ENCODE measurements at places on chromosomes 3 and 15.

GRCh38 chr15:76939715-76940114 is 8.2 kb downstream of the RCN2 start:
- no peak for DNase-seq

DNA sequence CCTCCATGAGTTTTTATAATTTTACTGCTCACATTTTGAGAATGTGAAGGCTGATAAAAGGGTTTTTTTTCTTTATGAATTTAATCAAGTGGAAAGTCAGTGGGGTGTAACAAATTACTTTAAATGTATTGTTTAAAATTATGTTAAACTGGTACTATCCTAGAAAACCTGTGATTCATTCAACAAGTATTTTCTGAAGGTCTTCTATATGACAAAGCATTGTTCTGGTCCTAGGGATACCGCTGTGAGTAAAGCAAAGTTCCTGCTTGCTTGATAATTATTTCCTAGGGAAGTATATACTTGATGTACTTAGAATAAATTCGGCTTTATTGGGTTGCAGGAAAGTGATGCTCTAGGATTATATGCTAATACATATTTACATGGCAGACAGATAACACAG is 152.8 kb upstream of the GOLGA6L4 start:
- no peak for DNase-seq

DNA sequence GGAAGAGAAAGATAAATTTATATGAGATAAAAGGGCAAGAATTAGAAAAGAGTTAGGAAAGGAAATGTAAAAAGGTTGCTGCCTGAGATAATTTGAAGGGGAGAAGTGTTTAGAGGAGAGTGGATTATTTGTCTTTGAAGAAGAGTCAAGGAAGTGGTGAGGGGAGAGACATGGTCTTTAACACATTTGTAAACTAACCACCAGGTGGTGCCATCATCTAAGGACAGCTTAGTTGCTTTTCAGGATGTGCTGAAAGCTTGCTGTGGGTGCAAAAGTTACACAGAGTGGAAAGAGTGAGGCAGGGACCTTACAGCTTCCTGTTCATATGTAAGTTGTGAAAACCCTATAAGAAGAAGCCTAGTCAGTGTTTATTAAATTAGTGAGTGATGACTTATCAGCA is 114.1 kb upstream of the DNAJC19 start:
- no peak for DNase-seq

- no peak for DNase-seq
Measured at GRCh38 chr15:86595741-86596140, 516.1 kb downstream of the AGBL1 start.

- no peak for DNase-seq
Measured at GRCh38 chr3:40999682-41000081, 199.6 kb upstream of the CTNNB1 start.

DNA sequence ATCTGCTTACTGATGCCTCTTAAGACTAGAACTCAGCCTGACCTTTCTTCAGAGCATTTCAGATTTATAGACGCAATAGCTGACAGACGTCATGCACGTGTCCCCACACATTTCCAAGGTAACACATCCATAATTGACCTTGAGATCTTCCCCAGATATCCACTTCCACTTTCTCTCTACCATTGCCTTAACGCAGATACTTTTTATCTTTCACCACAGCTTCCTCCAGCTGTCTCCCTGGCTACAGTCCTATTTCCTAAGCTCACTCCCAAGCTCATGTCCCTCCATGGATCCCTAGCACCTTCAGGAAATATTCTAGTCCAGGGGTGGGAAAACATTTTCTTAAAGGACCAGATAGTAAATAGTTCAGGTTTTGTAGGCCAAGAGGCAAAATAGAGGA is 173.0 kb upstream of the MITF start:
- no peak for DNase-seq

DNA sequence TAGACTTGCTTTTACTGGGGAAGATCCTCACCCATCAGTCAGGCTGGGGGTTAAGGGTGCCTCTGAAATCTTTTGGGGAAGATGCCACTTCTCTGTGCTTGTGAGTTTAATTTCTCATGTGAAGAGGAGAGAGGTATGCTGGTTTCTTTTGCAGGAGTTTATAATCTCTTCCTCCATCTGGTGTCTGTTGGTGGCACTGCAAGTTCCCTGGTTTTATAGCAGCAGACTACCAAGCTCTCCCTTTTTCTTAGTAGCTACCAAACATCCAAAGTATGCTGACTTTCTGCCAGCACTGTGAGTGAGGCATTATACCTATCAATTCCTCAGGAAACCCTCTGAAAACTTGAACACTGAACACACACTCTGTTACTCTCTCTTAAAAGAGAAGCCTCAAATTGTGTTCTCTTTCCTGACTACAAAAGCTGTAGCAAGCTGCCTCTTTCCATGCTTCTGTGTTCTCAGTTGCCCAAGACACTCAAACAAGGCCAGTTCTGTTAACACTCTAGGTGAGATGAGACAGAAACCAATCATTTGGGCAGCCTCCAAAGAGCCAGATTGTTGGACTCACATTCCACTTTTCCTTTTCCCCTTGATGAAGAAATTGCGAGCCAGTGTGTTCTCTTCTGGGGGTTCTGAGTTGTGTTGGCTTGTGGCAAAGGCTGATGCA is 299.5 kb downstream of the GAP43 start:
- DNase-seq, result no peak

DNA sequence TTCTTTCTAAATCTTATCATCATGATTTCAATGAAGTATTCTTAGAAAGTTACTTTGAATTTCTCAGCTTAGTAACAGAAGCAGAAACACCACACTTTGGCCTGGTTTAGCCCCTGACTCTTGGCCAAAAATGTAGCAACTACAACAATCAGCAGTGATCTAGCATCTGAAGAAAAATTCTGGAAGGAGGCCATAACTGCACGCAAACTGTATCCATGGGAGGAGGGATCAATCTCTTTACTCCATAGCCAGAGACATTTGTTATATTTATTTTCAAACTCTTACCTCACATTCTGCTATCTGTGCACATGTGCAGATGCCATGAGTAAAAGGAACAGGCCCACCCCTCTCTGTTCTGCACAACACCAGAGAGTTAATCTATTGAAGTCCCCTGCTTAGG is 251.0 kb upstream of the P2RY1 start:
- no peak for DNase-seq

DNA sequence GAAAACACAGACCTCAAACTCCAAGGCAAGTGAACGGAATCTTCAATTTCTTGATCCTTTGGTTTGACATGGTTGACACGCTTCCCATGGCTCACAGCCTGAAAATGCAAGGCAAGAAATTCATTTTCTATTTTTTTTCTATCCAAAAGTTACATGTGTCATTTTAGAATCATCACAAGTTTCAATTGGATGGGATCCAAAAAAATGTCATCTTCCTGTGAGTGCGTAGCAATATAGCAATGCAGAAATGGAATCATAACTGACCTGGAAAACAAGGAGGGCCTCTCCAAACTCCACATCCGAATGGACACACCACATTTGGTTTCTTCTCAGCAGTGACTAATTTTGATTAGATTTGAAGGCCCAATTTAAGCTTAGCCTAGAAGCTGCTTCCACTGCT is 175.8 kb upstream of the ATP11B start:
- no peak for DNase-seq

GRCh38 chr15:55230051-55230670 is 33.4 kb upstream of the RSL24D1 start:
- no peak for DNase-seq

- DNase-seq, result no peak
Measured at GRCh38 chr3:7543294-7543880, 682.5 kb downstream of the GRM7 start.

- no peak for DNase-seq
Measured at GRCh38 chr3:34183114-34183513, 384.7 kb downstream of the PDCD6IP start.

DNA sequence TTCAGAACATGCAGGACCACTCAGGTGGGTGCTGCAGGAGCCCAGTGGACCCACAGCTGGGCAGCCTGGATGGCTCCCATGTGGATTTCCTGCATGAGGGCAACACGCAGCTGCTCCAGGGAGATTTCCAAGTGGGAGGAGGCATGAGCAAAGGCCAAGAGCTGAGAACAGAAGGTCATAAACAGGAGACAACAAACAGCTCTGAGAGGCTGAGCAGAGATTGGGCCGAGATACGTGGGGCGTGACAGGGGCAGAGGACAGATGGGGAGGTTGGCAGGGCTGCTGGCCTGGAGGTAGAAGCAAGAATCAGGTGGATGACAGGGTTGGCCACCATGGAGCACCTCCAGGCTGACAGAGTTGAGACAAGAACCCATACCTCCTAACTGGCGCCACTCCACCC is 2.9 kb downstream of the PHGR1 start:
- DNase-seq, result no peak

DNA sequence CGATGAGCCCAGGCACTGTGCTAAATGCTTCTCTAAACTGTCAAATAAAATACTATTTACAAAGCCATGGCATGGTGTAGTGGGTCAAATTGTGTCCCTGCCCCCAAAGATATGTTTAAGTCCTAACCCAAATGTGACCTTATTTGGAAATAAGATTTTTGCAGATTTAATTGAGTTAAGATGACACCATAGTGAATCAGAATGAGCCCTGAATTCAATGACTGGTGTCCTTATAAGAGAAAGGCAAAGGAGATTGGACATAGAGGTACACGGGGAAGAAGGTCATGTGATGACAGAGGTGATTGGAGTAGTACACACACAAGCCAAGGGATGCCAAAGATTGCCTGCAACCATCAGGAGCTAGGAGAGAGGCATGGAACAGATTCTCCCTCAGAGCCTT is 121.6 kb upstream of the VEPH1 start:
- no peak for DNase-seq

- no peak for DNase-seq
Measured at GRCh38 chr3:187943677-187944389, 198.6 kb upstream of the BCL6 start.

GRCh38 chr3:188232656-188233055 is 78.7 kb downstream of the LPP start:
- no peak for DNase-seq

DNA sequence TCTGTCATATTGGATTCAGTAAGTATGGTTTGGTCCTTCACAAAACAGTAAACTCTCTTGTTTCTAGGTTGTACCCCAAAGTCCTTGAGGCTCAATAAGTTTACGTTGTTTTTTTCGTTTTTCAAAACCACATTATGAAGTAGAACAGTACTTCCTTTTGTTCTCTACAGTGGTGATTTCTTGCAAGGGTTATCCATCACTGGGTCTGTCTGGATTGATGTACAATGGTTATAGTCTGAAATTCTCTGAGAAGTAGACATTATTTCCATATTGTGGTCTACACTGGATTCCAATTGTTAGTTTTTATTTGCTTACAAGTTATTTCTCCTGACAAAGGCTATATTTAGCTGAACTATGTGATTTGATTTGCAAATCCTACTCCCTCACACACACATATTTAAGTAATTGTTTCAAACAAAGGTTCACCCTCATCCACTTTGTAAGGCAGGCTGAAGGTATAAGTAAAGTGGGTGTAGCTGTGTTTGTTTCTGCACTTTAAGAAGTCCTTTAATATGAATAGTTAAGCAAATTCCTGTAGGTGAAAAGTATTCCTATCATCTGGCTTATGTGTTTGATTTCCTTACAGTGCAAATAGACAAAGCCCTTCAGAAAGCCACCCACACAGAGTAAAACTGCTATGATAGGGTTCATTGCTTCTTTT is 64.2 kb upstream of the MME start:
- DNase-seq, result no peak

DNA sequence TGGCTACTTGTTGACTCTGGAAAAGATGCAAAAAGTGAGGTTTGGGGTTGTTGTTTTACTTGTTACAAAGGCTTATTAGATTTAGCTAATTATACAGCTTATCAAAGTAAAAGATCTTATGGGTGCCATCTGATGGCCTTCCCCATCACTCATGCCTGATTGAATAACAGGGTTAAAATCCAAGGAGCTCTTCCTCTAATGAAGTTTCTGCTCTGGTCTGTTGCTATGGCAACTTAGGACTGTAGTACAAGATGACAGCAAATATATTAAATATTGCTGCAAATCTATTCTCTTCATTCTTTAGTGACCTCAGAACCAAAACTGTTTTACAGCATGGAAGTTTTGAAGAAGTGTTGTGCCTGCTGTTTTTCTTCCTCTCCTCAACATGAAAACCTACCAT is 45.6 kb upstream of the SRGAP3 start:
- DNase-seq, result no peak

GRCh38 chr3:134799393-134799792 is 4.3 kb downstream of the EPHB1 start:
- no peak for DNase-seq

- DNase-seq, result no peak
Measured at GRCh38 chr15:91369823-91370222, 269.8 kb downstream of the SV2B start.

- no peak for DNase-seq
Measured at GRCh38 chr3:99319450-99319849, 318.9 kb upstream of the COL8A1 start.

DNA sequence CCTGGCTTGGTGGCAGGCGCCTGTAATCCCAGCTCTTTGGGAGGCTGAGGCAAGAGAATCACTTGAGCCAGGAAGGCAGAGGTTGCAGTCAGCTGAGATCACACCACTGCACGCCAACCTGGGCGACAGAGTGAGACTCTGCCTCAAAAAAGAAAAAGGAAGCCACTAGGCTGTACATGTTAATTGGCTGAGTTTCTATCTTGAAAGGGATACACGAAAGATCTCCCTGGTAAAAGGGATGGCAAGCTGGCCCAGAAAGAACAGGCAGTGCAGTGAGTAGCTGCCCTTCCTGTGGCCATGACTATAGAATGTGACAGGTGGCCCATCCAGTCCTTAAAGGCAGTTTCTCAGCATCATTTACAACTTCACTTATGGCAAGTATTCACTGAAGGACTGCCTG is 12.3 kb downstream of the LRIG1 start:
- no peak for DNase-seq

DNA sequence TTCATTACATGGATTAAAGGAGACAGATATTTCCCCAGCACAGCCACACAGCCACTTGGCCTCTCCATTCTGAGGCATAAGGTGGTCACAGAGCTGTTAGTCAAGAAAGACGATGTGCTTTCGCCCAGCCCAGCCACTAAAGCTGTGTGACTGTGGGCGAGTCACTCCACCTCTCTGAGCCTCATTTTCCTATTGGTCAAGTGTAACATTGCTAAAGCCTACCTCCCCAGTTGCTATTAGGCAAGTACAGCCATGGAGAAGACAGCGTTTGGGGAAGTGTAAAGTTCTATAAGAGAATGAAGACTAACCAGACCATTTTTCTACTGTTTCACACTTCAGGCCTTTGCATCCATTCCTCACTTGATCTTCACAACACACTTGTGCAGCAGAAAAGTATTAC is 24.1 kb downstream of the TMEM40 start:
- DNase-seq, result no peak
